Activated naive CD4-positive, alpha-beta T cell (primary cell): ENCODE measurements at places on chromosomes 3 and 15.

DNA sequence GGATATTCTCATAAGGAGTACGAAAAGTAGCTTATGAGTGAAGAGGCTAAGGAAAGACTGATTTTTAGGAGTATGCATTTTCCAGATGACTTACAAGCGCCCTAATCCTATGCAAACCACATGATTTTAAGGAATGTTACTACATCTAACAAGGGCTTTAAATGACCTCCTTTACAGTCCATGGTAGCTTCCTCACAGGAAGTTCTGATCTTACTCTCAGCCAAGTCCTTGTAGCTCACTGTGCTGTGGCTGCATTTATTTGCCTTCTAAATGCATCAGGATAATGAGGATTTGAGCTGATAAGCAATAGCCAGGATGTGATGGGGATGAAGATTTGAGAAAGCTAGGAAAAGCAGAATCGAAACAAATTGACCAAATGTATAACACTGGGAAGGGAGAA is 896.0 kb downstream of the MCTP2 start:
- no peak for DNase-seq

DNA sequence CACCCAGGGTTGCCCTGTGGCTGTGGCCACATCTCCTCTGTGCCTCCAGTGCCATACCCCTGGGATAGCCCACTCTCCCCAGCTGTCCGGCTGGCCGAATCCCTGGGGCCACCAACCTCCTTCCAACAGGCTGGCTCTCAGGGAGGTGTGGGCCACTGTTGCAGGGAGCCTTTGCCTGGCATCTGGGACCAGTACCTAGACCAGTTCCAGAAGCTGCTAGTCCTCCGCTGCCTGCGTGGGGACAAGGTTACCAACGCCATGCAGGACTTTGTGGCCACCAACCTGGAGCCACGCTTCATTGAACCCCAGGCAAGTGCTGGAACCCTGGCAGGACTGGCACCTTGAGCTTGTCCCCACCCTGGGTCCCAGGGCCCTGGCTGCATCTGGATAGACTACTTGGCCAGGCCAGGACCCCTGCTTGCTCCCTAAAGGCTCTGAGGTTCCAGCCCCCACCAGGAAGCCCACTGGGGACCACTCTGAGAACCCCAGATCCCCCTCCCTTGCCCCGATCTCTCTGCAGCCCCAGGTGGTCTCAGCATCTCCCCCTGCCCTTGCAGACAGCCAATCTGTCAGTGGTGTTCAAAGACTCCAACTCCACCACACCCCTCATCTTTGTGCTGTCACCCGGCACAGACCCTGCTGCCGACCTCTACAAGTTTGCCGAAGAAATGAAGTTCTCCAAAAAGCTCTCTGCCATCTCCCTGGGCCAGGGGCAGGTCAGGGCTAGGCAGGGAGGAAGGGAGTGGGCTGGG is 50.0 kb downstream of the SEMA3G start:
- no peak for DNase-seq

DNA sequence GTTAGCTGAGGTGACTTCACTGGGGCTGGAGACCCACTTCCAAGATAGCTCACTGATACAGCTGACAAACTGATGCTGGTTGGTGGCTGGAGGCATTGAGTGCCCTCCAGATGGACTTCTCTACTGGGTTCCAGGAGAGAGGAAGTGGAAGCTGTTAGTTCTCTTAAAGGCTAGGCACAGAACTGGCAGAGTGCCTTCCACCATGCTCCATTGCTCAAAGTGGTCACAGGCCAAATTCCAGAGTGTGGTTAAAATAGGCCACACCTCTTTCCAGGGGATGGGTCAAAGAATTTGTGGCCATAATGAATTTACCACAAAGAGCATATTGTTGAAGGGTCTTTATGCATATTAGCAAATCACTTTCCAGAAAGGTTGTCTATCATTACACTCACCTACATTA is 74.2 kb downstream of the NMD3 start:
- no peak for DNase-seq

DNA sequence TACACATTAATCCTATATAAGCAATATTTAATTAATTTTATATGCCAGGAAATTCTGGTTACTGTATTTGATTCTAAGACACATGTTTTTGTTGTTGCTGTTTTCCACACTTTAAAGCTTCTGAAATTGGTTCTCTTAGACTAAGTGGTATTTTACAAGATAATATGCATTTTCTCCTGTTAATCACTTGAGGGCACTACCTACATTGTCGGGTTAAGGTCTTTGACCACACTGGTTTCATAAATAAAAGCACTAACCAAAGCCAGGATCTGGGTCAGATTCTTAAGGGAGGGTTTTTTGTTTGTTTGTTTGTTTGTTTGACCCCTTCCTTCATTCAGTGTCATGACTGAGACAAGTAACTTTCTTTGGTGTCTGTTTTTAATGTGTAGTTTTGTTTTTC is 590.2 kb downstream of the RBMS3 start:
- no peak for DNase-seq

GRCh38 chr15:87500240-87500639 is 756.3 kb downstream of the NTRK3 start:
- DNase-seq, result no peak

- DNase-seq, result no peak
Observed at GRCh38 chr3:52325686-52326085, 9.6 kb downstream of the DNAH1 start.

DNA sequence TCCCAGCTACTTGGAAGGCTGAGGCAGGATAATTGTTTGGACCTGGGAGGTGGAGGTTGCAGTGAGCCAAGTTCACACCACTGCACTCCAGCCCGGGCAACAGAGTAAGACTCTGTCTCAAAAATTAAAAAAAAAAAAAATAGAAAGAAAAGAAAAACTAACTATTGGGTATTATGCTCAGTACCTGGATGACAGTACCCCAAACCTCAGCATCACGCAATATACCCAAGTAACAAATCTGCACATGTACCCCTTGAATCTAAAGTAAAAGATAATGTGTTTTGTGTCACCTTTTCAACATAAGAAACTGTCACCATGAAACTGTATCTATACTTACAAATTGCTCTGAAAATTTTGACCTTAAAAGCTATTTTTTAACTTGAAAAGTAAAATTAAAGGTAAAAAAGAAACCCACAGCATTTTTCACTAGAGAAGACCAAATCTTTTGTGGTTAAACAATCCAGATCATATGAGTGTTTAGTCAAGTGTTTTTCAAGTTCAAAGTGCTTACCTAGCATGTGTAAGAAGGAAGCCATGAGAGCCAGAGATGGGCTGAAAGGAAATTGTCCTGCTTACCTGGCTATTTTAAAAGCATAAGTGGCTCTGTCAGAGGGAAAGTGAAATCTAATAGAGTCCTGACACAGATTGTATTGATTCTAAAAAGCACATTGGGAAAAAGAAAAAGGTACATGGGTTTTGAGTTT is 50.5 kb downstream of the MYO1E start:
- no peak for DNase-seq

DNA sequence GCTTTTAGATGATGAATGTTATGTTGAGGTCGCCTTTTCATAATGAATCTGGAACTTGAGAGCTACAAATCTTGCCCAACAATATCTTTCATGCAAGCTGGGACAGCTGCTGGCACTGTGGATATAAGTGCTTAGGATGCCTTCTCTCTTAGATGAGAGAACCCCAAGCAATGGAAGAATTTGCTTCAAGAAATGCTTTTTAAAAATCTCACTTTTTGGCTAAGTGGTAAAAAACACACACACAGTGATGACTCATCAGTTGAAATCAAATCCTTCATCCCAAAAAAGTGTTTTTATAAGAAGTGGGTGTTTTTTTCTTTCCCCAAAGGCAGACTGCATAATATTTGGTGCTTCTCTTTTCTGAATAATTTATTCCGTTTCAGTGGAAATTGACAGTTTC is 38.4 kb upstream of the GALNT15 start:
- no peak for DNase-seq

GRCh38 chr3:150096700-150097587 is 126.2 kb upstream of the PFN2 start:
- no peak for DNase-seq

DNA sequence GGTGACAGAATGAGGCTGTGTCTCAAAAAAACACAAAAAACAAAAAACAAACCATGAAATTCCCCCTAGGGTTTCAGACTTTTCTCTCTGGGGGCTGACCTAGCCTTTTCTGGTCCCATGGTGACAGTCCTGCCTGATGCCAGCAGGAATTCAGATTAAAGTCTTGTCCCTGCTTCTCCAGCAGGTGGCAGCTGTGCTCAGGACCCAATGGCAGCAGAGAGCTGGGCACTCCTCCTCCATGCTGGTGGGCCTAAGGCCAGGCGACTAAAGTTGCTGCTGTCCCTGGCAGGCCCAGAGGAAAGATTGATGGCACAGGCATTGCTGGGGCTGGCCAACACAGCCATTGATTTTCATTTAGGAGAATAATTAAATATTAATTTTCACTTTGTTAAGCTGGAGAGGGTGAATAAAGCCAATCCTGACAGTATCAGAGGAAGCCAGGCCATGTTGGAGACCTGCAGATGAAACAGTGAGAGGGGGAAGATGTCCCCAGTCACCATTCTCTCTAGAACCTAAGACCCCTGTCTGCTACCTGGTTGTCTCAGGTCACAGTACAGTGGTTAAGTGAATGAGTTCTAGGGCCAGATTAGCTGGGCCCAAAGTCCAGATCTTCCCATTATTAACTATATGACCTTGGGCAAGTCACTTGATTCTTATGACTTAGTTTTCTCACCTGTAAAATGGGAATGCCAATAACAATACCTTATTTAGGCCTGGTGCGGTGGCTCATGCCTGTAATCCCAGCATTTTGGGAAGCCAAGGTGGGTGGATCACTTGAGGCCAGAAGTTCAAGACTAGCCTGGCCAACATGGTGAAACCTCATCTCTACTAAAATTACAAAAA is 7.1 kb downstream of the CELF6 start:
- no peak for DNase-seq

DNA sequence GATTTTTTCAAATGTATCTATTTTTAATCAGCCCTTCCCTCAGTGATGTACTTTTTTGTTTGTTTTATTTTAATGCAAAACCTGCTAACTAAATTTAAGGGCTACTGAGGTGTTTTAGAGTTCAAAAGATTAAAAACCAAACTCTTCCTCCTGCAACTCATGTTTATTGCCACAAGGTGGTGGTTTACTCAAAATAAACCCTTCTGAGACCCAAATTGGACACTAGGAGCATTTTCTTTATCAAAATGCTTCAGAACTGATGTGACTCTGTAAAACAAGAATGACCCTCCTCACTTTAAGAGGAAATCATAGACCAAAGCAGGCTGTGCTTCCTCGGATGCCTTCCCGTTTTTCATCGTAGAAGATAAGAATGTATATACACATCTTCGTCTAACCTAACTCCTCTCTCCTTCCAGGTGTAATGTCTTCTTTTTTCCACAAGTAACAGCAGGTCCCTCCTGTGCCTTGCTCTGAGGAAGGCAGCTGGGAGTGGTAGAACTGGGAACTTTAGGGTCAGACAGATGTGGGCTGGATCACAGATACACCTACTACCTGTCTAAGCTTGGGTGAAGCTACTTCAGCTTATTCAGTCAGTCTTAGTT is 2.9 kb upstream of the NME9 start:
- DNase-seq, result no peak

DNA sequence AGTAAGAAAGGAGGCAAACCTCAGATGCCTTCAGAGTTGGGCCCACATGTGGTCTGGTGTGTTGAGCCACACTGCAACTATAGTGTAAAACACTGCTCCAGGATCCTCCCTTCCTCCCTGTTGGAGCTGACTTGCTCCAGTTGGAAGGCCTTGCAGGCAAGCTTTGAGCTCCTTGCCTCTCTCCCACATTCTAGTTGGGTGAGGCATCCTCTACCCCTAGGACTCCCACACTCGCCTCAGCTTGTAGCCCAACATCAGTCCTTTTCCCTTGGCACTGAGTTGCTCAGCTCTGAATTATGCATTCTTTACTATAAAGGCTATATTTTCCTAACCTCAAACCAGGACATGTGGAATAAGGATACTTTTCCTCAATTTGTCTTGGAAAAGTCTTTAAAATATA is 143.9 kb downstream of the NECTIN3 start:
- DNase-seq, result no peak

GRCh38 chr3:107710851-107711250 is 188.1 kb downstream of the BBX start:
- no peak for DNase-seq

DNA sequence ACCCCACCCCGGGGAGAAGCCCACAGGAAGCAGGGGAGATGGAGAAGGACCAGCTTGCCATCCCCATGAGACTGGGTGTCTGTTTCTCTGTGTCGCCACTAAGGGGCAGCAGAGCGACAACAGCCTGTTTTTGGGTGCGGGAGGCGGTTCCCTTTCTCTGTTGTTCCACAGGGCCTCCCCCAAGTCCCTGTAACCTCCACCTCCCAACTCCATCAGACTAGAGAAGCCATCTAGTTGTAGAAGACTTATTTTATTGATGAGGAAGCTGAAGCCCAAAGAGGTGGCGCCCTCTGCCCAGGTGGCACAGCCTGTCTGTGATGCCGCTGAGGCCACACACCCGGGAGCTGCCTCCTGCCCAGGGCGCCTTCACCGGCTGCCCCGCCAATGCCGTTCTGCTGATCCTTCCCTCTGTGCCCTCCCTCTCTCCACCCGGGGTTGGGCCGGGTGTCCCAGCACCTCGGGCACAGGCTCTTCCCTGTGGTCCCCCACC is 3.9 kb upstream of the CCDC9B start:
- no peak for DNase-seq

DNA sequence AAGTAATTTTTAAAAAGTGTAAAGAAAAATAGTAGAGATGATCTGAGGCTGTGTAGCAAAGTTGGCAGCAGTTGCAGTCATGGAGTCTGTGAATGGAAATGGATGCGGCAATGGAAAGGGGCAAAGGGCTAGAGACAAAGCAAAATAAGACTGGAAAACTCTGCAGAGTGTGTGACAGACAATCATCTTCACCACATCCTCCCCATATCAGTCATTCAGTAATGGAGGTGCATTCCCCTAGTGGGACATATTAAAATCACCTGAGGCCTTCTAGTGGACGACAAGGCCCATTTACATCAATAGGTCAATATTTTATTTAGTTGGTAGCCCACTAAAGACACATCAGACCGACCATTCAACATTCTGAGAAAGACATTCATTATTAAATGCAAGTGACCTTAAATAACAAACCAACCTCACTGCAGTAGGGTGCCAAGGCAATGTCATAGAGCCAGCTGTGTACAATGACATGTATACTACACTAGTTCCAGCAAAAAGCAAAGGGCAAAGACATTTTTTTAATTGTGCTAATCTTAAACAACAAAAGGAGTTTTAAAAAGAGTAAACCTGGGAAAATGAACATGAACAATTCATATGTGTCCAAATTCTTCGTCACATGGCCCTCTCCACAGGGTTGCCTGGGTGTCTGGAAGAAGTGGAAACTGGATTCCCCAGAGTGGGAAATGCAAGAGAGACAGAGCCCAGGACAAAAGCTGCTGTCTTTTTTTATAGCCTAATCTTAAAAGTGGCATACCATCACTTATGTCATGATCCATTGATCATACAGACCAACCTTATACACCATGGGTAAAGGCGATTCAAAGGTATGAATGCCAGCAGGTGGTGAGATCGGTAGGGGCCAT is 15.6 kb upstream of the RAP2B start:
- no peak for DNase-seq

GRCh38 chr3:78889348-78889747 is 878.5 kb downstream of the ROBO1 start:
- no peak for DNase-seq
